Fibroblast of pulmonary artery (primary cell): ENCODE measurements at places on chromosomes 7 and 10.

DNA sequence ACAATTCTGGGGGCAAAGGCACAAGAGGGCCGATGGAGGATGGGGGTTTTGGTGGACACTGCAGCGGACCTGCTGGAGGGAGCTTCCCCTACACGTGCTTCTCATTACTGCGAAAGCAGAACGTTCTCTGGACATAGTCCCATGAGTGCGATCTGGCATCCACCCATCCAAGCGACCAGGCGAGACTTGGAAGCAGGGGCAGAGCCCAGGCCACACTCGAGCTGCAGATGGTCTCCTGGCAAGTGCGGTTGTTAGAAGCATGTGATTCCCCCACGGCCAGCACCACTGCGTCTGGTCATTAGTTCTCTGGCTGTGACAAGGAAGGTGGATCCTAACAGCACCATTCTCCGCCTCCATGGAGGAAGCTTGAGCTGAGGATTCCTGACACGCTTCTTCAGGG lies 118.4 kb upstream of the TCERG1L start:
- no peak for DNase-seq

GRCh38 chr7:3605222-3605621 lies 304.2 kb downstream of the SDK1 start:
- DNase-seq = peak; percentile 72

GRCh38 chr7:108846471-108846870 lies 276.8 kb downstream of the DNAJB9 start:
- DNase-seq = no peak

GRCh38 chr10:63681993-63682697 lies 160.9 kb downstream of the REEP3 start:
- peak; percentile 99 for DNase-seq

GRCh38 chr10:90801608-90802007 lies 56.2 kb downstream of the HTR7 start:
- no peak for DNase-seq

DNA sequence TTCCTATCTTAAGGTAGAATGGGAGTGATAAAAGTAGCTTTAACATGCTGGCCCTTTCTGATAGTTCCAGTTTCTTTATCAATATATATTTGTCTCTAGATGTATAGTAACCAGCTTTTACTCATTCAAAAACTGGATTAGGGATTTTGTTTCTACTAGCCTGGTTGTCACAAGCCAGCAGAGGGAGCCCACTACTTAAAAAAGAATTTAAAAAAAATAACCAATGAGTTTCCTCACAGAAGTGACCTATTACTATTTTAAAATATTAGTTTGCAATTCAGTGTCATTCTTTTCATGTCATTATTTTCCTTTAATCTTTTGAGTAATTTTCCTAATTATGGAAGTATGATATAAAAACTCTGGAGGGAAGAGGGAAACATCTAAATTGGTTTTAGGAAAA lies 142.1 kb downstream of the PHTF2 start:
- peak; percentile 65 for DNase-seq

DNA sequence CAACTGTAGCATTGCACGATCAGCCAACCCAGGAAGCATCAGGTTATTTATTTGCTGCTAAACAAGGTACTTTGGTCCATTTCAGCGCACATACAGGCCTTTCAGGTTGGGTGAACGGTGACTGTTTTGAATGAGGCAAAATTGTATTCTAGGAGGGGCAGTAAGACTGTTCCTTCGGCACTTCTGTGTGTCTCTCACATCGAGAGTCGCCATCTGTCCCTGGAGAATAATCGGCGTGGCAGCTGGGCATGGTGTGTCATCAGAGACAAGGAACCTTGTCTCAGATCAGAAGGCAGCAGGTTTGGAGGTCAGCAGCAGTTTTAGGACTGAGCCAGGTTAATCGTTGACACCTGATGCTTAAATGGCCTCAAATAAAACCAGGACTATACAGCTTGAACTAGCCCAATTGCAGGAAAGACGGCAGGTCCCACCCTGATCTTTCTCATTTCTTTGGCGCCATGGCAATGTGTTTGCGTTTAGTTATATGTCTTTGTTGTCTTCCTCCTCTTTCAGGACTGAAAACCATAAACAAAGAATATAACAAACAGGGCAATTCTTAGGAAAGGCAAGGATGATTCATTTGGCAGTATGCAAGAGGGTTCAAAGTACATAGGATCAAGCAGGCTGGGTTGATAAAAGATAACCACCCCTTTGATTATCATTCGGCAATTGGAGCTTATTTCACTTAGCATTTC lies 92.0 kb upstream of the PRR15 start:
- no peak for DNase-seq

GRCh38 chr7:79897166-79897565 lies 237.5 kb upstream of the GNAI1 start:
- DNase-seq = peak; percentile 25

DNA sequence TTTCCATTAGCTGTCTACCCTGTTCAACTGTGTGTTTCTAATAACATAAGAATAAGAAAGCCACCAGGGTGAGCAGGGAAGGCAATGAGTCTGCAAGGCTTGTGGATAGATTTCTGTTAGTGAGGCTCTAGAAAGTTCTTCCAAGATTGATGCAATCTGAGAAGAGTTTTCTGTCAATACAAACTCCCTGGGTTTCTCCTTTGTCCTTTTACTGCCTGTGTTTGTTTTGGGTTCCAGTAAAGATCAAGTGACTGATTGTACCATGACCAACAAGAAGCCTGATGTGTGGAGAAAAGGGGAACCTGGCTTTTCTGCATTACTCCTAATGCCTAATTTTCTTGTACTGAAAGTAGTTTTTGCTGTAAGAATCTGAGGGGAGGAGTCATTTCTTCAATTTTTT lies 139.9 kb downstream of the CFTR start:
- DNase-seq = no peak

- DNase-seq = no peak
Observed at GRCh38 chr10:7159517-7159916, 251.3 kb downstream of the SFMBT2 start.

DNA sequence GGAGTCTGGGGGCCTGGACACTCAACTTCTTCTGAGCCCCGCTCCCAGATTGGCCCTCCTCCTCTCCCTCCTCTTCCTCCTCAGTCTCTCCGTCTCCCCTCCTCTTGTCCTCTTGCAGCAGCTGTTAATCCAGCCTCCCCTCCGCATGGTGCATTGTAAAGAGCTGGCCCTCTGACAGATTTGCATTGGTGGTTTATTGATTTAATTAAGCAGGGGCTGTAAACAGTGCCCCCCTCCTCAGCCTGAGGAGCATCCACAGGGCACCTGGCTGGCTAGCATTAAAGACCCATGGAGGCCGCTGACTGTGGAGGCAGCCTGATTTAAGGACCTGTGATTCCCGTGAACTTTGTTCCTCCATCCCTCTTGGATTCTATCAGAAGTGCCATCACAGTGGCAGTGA lies 28.9 kb upstream of the PCBD1 start:
- DNase-seq = no peak

- DNase-seq = no peak
Observed at GRCh38 chr7:106870983-106871410, 5.9 kb downstream of the PIK3CG start.

DNA sequence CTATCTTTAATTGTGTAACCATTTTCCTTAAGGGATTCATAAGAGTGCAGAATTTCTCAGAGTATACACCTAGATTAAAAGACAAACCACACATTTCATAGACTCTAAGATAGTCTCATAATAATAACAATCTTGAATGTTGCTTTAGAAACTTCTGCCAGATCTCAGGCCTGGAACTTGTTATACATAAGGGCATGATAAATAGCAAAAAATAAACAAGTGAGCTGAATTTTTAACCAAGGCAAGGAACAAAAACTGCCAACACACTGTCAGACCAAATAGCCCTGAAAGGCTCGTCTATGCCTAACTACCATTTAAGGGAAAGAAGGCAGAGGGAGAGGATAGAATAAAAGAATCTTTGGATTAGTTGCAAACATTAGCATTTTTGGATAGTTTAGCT lies 65.8 kb upstream of the SEMA3C start:
- no peak for DNase-seq

- peak; percentile 63 for DNase-seq
Observed at GRCh38 chr7:45203936-45204445, 46.4 kb downstream of the RAMP3 start.

DNA sequence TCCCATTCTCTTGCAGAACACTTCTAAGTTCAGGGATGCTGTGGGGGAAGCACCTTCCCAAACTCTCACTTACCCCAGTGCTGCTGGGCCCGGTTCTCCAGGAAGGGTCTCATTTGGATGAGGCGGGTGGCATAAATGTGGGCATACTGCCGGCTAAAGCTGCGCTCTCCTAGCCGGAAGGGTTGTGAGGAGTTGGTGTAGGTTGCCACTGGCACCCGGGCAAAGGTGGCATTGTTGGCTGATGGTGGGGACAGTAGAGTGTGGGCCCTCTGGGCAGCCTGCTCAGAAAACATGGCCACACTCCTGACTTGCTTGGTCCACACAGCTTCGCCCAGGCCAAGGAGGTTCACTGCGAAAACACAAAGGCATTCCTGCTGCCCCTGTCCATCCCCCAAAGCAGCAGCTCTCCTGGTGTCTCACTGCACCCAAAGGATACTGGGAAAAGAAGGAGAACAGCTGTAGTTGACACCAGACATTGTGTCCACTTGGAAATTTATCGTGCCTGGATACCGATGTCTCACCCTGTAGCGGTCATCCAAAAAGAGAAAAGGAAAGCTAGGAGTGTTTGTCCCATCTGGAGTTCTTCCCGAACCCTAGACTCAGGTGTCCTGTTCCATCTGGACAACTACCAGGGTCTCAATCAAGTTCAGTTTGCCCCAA lies 1.5 kb downstream of the POLD2 start:
- DNase-seq = no peak

- DNase-seq = no peak
Observed at GRCh38 chr10:80489371-80490112, 35.4 kb downstream of the TSPAN14 start.

GRCh38 chr7:2804227-2804763 lies 39.8 kb downstream of the GNA12 start:
- DNase-seq = no peak

GRCh38 chr10:98569853-98570252 lies 123.1 kb upstream of the HPS1 start:
- DNase-seq = no peak

DNA sequence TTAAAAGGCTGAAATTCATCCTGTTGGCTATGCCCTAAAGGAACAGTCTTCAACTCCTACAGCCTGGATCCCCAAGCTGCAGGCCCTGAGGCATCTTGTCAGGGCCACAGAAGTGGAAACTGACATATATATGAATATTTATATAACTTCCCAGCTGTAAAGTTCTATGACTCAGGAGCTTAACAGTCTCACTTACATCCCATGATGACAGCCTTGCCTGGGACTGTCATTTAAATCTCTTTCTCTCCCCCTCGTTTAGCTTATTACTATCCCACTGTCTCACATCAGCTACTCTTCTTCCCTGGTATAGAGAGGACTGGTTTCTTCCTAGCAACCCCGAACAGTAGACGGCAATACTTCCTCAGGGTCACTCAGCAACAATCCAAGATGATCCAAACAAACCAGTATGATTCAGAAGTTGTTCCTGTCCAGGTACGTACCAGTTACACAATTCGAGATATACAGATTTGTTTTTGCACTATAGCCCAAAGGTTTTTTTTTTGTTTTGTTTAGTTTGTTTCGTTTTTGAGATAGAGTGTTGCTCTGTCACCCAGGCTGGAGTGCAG lies 22.7 kb downstream of the KIAA1549 start:
- DNase-seq = peak; percentile 51

DNA sequence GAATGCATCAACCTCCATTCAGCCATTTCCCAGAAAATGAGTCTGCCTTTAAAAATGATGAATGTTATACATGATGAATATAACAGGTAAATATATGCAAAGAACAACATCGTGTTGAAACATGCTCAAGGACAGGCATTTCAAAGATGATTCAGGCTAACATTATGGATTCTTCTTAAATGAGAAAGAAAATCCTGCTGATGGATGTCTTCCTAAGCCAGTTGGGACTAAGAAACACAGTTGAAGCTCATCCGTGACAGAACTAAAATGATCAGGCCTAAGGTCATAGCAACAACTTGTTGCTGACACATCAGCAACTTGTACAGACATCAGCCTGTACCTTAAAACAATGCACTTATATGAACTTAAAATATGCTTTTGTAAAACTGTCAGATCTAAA lies 267.9 kb downstream of the MAGI2 start:
- DNase-seq = no peak

DNA sequence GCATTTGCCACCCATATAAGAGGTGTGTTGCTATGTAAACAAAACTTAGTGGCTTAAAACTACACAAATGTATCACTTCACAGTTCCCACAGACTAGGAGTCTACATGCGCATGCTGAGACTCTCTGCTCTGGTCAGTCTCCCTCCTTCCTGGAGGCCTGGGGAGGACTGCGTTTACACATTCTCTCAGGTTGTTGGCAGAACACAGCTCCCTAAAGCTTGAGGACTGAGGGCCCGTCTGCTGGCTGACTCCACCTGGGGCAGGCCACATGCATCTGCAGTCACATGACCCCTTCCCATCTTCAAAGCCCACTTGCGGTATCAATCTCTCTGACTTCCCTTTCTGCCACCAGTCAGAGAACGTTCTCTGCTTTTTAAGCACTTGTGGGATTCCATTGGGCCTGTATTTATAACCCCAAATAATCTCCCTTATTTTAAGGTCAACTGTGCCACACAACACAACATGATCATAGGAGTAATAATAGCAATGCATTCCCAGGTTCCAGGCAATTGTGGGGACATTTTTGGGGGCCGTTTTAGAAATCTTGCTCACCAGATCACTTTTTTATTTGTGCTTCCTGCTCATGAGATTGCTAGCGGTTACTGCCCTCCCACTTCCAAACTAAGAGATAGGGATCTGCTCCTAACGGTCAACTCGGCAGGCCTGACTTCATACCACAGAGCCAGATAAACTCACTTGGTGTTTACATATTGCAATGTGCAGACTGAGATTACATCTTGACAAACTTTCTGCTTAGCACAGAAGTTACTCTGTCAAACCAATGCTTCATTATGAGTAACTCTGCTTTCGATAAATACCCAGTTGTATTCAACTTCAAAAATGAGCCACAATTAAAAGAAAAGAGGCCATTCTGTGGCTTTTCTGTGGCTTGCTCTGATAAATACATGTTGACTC lies 96.3 kb downstream of the ALOX5 start:
- DNase-seq = peak; percentile 55

- no peak for DNase-seq
Observed at GRCh38 chr10:109418795-109419194, 504.5 kb downstream of the XPNPEP1 start.

DNA sequence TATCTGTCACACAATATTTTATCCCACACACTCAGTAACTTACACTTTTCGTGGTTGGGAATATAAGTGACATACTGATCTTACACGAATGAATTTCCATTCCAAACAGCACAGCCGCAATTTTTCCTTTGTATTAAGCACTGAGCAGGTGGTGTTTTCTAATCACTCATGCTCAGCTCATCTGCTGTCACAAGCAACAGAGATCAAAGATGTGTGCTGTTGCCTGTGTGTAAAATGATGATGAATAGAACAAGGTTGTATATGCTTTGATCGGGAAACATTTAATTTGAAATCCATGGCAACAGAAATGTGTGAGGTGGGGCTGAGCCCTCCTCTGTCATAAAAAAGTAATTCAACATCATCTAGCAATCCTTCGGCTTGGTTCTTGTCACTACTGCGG lies 927.7 kb upstream of the MBL2 start:
- no peak for DNase-seq

- DNase-seq = no peak
Observed at GRCh38 chr7:19118636-19119371, 1.4 kb upstream of the TWIST1 start.
